ENCODE measurements at places on chromosomes 11 and 22.
A peak's percentile ranks its signal among the peaks of the same experiment; 100 is the strongest.

GRCh38 chr11:65425105-65425970 lies 2.7 kb downstream of the NEAT1 start:
- no peak for DNase-seq

DNA sequence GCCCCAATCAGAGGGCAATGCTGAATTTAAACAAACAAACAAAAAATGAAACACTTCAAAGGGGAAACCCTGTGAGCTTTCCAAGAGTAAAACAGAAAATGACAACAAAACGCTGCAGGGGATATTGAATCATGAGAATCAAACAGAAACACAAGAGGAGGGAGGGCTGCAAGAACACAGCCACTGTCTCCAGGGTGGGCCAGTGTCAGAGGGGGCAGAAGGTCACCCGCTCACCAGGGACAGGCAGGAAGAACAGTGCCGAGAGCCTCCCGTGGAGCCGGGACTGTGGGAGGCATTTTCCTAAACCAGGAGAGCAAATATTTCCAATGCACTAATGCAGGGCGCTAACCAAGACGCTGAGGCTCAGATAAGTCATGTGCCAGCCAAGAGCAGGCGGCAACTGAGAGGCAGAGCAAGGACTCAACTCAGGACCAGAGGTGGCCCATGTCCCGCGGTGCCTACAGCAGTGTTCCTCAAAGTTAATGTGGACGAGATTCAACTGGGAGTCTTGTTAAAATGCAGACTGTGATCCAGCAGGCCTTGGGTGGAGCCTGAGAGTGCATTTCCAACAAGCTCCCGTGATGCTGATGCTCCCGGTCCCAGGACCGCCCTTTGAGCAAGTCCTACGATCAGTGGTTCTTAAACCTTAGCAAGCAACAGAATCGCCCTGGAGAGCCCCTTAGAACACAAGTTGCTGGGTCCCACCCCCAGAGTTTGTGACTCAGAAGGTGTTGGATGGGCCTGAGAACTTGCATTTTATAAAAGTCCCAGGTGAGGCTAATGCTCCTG lies 197.2 kb downstream of the TENM4 start:
- no peak for DNase-seq

- DNase-seq, result no peak
These were observed 29.1 kb downstream of the SVIP start for GRCh38 chr11:22800482-22800881.

GRCh38 chr22:30308518-30309230 lies 18.1 kb downstream of the TBC1D10A start:
- DNase-seq, result no peak

GRCh38 chr11:89463266-89463780 lies 27.9 kb downstream of the NOX4 start:
- no peak for DNase-seq

- DNase-seq, result peak; percentile 59
These were observed 214.5 kb upstream of the UBASH3B start for GRCh38 chr11:122440811-122441665.

GRCh38 chr11:17605651-17606122 lies 58.6 kb downstream of the OTOG start:
- no peak for DNase-seq

- DNase-seq, result no peak
These were observed 7.4 kb downstream of the ZFTA start for GRCh38 chr11:63761188-63761587.
